ENCODE measurements at places on chromosomes 2 and 18.

DNA sequence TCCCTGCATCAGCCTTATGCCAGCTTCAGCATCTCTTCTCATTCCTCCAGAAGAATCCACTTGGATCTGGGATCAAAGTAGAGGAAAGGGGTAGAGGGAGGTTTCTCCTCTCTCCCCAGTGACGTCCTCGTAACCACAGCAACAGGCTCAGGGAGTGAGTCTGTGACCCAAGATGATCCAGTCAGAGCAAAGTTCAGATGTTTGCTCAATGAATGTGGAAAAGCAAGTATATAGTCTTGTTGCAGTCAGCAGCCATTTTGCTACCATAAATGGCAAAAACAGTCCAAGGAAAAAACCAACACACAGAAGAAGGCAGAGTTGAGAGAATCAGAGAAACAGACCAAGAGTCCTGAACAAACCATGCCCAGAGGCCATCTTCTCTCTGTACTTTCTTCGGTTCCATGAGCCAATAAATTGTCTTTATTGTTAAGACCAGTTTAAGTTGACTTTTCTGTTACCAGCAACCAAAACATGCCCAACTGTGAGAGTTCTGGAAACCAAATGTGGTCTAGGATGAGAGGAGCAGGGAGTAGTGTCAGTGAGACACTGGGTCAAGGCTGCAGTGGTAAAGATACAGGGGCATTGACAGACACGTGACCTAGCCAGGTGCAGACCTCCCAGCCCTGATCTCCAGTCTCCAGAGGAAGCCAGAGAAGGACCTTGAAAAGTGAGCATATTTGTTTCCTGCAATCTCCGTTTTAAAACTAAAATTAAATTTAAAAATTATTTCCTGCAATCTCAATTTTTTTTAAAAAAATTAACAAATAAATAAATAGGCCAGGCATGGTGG, 3.2 kb upstream of the CXCR1 start:
- no peak for DNase-seq

- no peak for DNase-seq
Measured at GRCh38 chr2:71789556-71790204, 336.3 kb downstream of the DYSF start.

GRCh38 chr2:75589391-75590105, 28.8 kb upstream of the EVA1A start:
- DNase-seq, result no peak

GRCh38 chr2:105521176-105521575, 122.3 kb upstream of the FHL2 start:
- peak; percentile 61 for DNase-seq

GRCh38 chr2:118014492-118014824, 588 bp upstream of the CCDC93 start:
- no peak for DNase-seq

Data from G401 (cell line).